CD4-positive, alpha-beta T cell treated with Interleukin-17A for 1 hour (primary cell): ENCODE measurements at places on chromosomes 12 and 14.
A peak's percentile ranks its signal among the peaks of the same experiment; 100 is the strongest.

DNA sequence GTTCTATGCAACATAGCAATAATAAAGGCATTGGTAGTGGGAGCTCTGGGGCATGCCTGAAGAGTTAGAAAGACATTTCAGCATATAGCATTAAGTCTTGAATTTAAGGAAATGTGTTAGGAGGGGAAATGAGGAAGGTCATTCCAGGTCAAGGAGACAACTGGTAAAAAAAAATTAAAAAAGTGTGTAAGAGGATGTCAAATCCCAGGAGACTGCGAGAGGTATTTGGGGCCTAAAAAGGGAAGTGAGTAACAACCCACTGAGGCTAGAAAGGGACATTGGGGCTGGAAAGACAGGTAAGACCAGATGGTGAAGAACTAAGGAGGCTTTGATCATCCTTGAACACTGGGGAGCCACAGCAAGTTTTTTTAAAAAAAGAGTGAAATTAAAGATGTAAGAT is 152.9 kb downstream of the SLC25A21 start:
- no peak for DNase-seq

- DNase-seq: no peak
These were observed 50.2 kb downstream of the MBIP start for GRCh38 chr14:36270191-36270590.

- DNase-seq: peak; percentile 21
These were observed 21.0 kb downstream of the RPGRIP1 start for GRCh38 chr14:21300892-21301291.

DNA sequence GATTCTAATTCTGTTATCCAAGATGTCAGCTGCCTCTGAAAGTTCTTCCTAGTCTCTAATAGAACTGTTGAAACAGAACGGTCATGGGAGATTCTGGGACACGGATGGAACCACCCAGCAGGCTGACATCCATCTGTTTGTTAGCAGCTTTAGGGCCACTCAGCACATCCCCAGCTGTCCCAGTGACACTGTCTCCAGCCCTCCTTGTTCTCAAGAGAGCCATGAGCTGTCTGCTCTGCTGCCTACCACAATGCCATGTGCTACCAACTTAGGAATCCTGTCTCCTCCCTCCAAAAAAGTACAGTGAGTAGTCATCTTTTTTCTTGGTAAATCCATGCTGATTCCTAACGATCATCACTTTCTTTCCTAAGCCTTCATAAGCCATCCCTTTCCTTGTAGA is 130.5 kb downstream of the ZFP36L1 start:
- no peak for DNase-seq

- DNase-seq: no peak
These were observed 267.2 kb upstream of the DIO3 start for GRCh38 chr14:101294136-101294535.

DNA sequence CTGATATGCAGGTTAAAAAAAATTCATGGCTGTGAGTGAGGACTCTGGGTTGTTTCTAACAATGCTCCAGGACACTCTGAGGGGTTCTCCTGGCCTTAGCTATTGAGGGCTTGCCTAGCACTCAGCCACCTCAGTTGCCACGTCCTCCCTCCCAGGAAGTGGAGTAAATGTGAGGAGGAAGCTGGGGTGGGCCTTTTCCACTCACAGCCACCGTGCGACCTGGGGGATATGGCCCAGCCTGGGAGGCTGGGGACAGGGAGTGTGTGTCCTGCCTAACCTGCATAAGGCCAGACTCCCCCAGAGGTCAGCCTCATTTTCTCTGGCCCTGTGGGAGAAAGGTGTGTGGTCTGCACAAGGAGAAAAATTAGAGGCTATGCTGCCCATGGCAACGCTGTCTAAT is 83.3 kb downstream of the CRACR2A start:
- no peak for DNase-seq

- DNase-seq: no peak
These were observed 39.3 kb upstream of the HSPB8 start for GRCh38 chr12:119139448-119139847.

DNA sequence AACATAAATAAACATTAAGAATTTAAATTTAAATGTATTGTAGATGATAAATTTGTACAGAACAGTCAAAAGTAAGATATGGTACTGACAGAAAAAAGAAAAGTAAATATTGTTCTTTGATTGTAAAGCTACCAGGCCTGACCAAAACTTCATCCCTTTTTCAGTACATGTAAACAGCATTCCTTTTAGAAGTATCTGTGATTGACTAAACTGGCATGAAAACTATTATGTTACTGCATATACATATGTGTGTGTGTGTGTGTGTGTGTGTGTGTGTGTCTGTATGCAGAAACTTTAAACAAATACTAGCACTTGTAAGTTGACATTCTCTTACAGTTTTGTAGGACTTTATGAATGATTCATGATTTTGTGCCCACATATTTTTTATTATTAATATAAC is 270.9 kb downstream of the C12orf50 start:
- no peak for DNase-seq

- no peak for DNase-seq
These were observed 47.3 kb downstream of the PRKAB1 start for GRCh38 chr12:119715268-119715620.

DNA sequence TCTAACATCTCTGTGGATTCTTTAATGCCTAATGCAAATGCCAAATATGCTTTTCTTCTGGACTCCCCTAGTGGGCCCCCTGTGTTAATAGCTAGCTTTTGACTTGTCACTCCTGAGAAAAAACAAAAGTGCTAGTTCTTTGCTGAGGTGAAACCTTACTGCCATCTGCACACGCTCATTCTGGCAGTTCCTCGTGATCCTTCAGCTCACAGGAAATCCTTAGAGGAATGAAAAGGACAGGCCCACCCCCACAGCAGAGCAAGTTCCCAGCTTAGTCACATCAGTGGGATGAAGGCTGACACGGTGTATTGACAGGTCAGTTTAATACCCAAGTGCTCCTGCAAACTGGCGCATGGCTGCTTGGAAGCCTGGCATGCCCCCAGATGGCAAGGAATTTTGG is 165.1 kb upstream of the ATP2B1 start:
- no peak for DNase-seq

GRCh38 chr14:88628033-88628432 is 65.2 kb downstream of the ZC3H14 start:
- no peak for DNase-seq

- DNase-seq: no peak
These were observed 129.2 kb upstream of the BMP4 start for GRCh38 chr14:54085841-54086240.

DNA sequence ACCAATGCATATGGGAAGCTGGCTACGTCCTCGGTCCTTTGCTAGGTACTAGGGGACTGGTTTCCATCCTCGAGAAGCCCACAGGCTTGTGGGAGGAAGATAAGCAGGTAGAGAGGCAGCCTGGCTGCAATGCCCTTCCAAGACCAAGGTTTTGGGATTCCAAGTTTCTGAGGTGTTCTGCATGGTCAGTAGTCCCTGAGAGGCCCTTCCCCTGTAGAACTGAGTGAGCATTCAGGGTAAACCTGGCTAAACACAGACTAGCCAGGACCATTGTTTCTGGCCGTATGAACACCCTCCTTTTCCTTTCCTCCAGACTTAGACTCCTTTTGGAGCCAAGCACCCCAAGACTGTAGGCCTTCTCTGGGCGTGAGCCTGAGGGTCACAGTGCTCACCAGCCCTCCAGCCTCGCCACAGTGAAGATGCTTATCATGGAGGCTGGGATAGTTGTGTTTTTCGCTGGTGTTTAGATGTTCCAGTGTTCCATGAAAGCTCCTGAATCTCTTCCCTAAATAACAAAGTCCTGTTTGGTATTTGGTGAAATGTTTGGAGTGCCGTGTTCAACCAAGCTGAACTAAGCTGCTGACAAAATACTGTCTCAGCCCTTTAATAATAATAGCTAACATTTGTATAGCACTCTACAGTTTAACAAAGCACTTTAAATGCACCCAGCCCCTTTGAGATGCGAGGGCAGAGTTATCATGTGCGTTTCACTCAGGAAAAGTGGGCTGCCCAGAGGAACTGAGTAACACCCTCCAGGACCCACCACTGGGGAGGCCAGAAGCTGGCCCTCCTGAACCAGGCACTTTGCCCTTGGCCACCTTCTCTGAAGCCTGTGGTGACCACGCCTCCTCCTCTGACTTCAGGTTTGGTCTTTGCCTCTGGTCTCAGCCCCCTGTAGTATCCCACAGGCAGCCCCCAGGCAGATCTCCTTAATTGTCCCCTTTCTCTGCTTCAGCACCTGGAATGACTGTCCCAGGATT is 284.5 kb downstream of the CACNA1C start:
- DNase-seq: no peak

DNA sequence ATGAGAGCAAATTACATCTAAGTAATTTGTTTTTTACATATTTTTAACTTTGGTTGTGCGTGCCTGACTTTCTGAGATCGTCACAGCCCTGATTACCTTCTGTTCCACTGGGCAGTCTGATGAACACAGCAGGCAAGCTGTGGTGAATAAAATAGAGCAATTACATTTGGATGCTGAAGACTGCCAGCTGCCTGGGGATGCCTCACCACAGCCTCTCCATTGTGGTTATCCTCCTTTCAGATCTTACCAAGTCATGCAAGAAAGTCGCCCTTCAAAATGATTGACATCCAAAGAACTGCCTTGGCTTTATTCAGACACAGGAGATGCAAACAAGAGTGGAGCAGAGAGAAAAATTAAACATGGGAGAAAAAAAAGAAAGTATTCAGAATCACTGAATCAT is 456.6 kb upstream of the TMPO start:
- DNase-seq: no peak

DNA sequence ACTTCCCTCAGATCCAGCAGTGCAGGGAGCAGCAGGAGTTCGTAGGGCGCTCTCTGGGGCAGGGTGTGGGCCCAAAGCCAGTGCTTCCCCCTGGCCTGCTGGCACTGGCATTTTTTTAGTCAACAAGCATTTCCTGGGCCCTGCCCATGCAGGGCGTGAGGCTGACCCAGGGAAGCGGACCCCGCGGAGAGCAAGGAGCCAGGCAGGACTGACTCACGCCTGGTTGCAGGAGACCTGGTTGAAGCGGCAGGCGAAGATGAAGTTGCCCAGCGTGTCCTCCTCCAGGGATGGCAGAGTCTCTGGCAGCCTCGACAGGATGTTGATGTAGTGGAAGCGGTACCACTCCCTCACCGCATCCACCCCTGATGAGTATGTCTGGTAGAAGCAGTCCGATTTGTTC is 13.5 kb downstream of the SCNN1A start:
- DNase-seq: no peak

DNA sequence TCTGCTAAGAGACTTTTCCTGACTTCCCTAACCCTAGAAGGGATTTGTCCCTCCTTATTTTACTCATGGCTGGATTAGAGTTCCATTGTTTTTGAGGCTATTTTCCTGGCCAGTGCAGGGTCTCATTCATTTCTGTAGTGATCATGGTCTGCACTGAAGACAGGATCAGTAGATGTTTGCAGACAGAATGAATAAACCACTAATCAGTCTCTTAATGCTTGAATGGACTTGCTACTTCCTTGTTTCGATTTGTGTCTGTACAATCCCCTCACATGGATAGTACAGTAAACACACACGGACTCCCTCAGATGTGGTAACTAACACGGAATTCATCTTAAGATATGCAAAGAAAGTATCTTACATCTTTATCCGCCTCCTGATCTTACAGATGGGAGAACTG is 102.6 kb upstream of the PRB2 start:
- no peak for DNase-seq

- no peak for DNase-seq
These were observed 380.3 kb upstream of the PDE3A start for GRCh38 chr12:19988001-19988400.

DNA sequence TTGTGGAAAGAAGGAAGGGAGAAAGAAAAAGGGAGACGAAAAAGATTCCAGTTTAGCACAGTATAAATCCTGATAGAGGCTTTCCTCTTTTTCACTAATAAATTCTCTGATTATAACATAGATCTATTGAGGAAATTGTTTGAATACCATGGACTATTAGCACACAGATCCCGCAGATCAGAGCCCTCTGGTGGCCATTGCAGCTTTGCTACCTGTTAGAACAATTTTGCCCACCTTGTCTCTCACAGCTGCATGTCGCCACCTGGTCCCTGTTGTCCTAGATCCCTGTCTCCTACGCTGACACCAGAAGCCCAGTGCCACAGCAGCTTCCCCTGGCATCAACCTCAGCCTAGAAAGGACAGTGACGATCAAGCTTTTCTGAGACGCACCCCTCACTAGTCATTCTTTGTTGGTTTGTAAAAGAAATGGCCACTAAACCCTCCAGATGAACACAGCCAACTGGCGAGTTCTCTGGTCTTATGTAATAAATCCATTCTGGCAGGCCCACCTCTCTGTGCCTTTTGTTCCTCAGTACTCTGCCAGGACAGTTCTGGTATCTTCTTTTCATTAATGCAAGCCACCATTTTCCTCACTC is 9.9 kb downstream of the GPHB5 start:
- no peak for DNase-seq

DNA sequence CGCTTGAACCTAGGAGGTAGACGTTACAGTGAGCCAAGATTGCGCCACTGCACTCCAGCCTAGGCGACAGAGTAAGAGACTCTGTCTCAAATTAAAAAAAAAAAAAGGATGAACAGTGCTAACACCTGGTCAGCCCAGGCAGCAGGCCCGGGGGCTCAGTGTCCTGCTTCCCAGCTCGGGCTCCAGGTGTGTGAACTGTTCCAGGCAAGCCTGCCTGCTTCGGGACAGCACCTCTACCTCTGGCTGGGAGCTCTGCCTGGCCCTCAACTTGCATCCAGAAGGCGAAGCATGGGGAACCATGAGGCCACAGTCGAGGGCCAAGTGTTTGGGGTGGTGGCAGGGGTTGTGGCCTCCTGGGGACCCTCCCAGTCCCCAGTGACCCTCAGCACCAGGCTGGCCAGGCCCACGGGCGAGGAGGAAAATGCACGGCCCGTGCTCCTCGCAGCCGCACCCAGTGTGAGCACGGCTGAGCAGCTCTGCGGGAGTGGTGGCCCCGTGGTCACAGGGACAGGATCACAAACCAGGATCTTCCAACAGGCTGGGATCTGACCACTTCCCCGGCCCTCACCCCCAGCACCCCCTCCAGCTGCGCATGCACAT is 15.5 kb downstream of the CDCA4 start:
- no peak for DNase-seq

GRCh38 chr12:52250048-52250990 is 17.3 kb downstream of the KRT7 start:
- DNase-seq: no peak

DNA sequence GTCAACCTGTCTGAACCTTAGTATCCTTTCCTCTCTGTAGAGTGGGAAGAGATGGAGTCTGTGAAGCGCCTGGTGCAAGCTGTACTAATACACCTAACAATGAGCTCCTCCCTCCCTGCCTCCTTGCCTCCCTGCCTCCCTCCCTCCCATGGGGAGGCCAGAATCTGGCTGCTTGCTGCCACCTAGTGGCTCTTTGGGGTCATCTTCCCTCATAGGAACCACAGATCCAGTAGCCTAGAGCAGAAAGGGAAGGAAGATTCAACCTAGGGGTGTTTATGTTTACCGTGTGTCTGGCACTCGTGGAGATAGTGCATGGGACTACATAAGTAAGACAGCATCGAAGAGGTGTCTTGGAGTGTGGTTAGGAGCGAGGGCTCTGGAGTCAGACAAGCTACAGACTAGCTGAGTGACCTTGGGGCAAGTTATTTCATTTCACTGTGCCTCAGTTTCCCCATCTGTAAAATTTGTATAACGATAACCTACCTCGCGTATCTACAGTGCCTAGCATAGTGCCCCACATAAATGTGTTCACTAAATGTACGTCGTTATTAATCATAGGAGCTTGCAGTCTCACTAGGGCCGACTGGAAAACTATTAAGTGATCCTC is 35.5 kb upstream of the TSPAN9 start:
- peak; percentile 53 for DNase-seq

GRCh38 chr14:55689981-55690871 is 110.2 kb downstream of the KTN1 start:
- DNase-seq: no peak
